ENCODE measurements at places on chromosomes 13 and 19. TPM values are rescaled to one million over a fixed set of nuclear protein-coding genes. Genes with fewer than 3 reads are reported as not detected.

TSHZ3 gene
- total RNA-seq: 3.2 TPM

ZNF675 gene
- total RNA-seq: 14.0 TPM

ZNF583 gene
- 4.0 TPM for total RNA-seq

NDUFB7 gene
- 199 TPM for total RNA-seq

EFNA2 gene
- not detected for total RNA-seq

KRTDAP gene
- not detected for total RNA-seq

All from dermis blood vessel endothelial cell (primary cell).